Stimulated activated naive B cell treated with anti-CD40 and anti-IgM and Interleukin-4, amounts not matched to agents 10 μg/mL and 1 μg/mL and 100 μg/mL, for 72 hours (primary cell): ENCODE measurements at places on chromosomes 13 and 19.

DNA sequence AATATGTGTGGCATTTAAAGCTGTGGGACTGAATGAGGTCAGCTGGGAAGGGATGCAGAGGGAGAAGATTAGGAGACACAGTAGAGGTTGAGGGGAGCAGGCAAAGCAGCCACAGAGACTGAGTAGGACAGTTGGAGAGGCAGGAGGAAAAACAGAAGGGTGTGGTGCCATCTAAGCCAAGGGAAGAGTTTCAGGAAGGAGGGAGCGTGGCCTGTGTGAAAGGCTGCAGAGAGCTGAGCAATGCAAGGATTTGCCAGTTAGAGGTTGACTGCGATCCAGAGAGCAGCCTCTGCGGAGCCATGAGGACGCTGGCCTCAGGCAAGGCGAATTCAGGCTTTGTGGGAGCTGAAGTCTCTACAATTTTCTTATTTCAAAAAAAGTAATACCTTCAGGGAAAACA lies 28.9 kb downstream of the SOX21 start:
- DNase-seq, result no peak
- peaks cover 14% of the 10 kb centered on the region for H3K27me3 ChIP-seq
- no peak overlapping the region for H3K4me3 ChIP-seq
- H3K36me3 ChIP-seq, result no peaks in the 10 kb centered on the region
- no peak overlapping the region for H3K27ac ChIP-seq

GRCh38 chr13:94860981-94861407 lies 148.6 kb upstream of the SOX21 start:
- no peak for DNase-seq
- peaks cover 5% of the 10 kb centered on the region for H3K4me1 ChIP-seq
- H3K27me3 ChIP-seq, result no peaks in the 10 kb centered on the region

DNA sequence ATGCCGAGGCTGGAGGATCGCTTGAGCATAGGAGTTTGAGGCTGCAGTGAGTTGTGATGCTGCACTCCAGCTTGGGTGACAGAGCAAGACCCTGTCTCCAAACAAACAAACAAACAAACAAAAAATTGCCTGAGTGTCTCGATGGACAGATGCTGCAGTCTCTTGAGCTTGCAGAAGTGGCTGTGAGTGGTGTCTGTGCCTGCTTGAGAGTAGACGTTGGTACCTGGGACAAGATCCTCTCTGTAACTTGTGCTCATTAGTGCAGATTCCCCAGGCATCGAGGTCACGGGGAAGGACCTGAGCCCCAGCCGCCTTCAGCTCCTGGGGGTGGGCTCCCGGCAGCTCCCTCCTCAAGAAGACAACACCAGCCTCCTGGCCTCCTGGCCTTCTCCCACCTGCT lies 8.6 kb upstream of the C5AR2 start:
- H3K4me1 ChIP-seq, result peaks cover 6% of the 10 kb centered on the region
- DNase-seq, result no peak

GRCh38 chr19:19191768-19192077 lies 229 bp downstream of the BORCS8 start:
- peak overlapping the region; percentile 99 for H3K27ac ChIP-seq
- DNase-seq, result no peak
- peak overlapping the region; percentile 95 for H3K4me3 ChIP-seq

- H3K4me3 ChIP-seq, result no peak overlapping the region
- no peak overlapping the region for H3K27ac ChIP-seq
- no peaks in the 10 kb centered on the region for H3K36me3 ChIP-seq
- no peak for DNase-seq
- no peaks in the 10 kb centered on the region for H3K4me1 ChIP-seq
These were observed 787.4 kb downstream of the DACH1 start for GRCh38 chr13:71079638-71080037.

- H3K4me3 ChIP-seq, result no peak overlapping the region
- H3K4me1 ChIP-seq, result peaks cover 22% of the 10 kb centered on the region
- DNase-seq, result no peak
- H3K27me3 ChIP-seq, result peaks cover 12% of the 10 kb centered on the region
- no peaks in the 10 kb centered on the region for H3K36me3 ChIP-seq
These were observed 41.1 kb downstream of the SERP2 start for GRCh38 chr13:44414716-44415115.

DNA sequence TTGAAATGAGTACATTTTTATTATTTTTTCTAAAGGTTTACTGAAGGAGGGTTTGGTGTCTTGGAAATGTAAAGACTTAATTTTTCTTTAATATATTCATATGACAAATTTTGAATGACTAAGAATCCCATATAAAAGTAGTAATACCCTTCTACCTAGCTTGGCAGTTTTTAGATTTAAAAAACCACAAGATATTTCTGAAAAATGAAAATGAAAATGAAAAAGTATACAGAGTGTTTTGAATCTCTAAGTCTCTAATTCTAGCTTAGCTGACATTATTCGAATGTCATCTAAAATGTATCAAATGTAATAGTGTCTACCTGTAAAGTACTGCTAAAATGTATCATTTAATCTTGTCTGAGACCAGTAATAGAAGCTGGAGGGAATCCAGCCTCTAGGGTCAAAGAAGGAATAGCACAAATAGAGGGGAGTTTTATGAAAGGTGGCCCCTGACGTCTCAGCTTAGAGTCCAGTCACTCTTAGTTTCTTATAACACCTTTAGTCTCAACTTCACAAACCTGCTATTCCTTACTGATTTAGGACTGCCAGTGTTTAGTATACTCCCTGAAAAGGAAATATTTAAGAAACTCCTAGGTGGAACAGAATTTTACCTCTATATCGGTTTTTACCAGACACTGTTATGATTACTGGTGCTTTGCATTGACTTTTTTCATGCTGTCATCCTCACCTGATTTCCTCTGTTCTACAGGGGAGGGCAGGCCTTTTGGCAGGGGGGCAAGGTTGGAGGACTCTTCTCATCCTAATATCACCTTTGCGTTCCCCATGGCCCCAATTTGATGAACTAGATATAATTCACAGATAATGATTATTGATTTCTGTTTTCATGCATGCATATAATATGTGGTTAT lies 16.2 kb upstream of the MIR17HG start:
- peaks cover 1% of the 10 kb centered on the region for H3K4me1 ChIP-seq
- H3K4me3 ChIP-seq, result no peak overlapping the region
- no peaks in the 10 kb centered on the region for H3K27me3 ChIP-seq

DNA sequence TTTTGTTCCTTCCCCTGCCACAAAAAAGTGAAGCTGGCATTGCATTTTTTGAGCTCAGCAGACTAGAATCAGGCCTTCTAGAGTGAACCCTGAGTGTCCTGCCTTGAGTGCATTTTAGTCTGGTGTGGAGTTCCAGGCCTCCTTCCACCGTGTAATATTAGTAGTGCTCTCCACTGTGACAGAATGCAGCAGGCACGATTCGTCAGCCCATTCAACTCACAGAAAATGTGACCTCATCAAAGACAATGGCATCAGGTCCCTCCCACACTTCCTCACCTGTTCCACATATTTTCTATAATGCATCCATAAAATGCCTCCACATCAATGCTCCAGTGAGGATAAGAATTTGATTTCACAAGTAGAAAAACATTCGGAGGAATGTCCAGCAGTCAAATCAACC lies 227.6 kb downstream of the FGF9 start:
- H3K4me3 ChIP-seq, result no peak overlapping the region
- no peak for DNase-seq
- H3K4me1 ChIP-seq, result no peaks in the 10 kb centered on the region
- H3K27ac ChIP-seq, result no peak overlapping the region
- H3K36me3 ChIP-seq, result no peaks in the 10 kb centered on the region
- peaks cover 11% of the 10 kb centered on the region for H3K27me3 ChIP-seq

DNA sequence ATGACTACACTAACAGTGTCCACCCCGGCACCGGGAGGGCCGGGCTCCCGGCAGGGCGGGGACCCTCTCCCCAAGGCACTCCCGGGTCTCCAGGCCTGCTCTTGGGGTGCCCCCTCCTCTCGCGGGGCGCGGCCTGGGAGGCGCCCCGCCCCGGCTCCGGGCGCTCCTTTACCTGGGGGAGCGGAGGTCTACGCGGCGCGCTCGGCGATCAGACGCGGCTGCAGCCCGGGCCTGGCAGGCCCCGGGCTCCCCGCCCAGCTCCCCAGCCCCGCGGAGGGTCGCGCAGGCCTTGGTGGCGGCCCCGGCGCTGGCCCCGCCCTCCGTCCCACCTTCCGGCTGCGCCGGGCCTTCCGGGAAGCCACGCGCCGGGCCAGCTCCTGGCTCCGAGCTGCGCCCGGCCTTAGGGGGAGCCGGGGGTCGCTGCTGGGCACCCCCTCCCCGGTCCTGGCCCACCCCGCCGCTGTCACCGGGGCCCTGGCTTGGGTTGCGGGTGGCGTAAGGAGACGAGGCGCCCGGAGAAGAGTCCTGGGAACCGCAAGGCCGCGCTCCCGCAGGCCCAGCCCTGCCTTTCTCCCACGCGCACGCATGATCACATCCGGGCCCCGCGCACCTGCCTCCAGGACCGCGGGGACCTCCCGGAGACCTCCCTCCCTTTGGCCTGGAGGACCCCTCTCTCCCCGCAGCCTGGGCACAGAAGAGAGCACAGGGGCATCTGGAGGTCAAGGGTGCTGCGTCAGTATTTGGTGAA lies at the start of gene C19orf12:
Gene C19orf12 (minus strand): TSS at position 309 of the 748 bp plus-strand sequence. CDS start 6,848 bp downstream, outside the sequence.
- H3K4me3 ChIP-seq, result peak within 1 kb of the TSS; percentile 93
- DNase-seq, result peak; percentile 57
- H3K27me3 ChIP-seq, result no peaks in the 10 kb centered on the region
- peaks cover 13% of the 10 kb centered on the region for H3K36me3 ChIP-seq
- peaks cover 39% of the 10 kb centered on the region for H3K4me1 ChIP-seq
- peak within 1 kb of the TSS; percentile 97 for H3K27ac ChIP-seq

GRCh38 chr19:15836330-15837220 lies 21.1 kb upstream of the OR10H1 start:
- peak overlapping the region; percentile 97 for H3K27ac ChIP-seq
- H3K36me3 ChIP-seq, result no peaks in the 10 kb centered on the region
- peak overlapping the region; percentile 91 for H3K4me3 ChIP-seq
- DNase-seq, result peak; percentile 94
- no peaks in the 10 kb centered on the region for H3K27me3 ChIP-seq
- peaks cover 11% of the 10 kb centered on the region for H3K4me1 ChIP-seq

- H3K27ac ChIP-seq, result peak overlapping the region; percentile 82
- no peaks in the 10 kb centered on the region for H3K36me3 ChIP-seq
- H3K27me3 ChIP-seq, result no peaks in the 10 kb centered on the region
- no peak for DNase-seq
- H3K4me3 ChIP-seq, result peak overlapping the region; percentile 85
- peaks cover 22% of the 10 kb centered on the region for H3K4me1 ChIP-seq
These were observed 1.4 kb downstream of the EVI5L start for GRCh38 chr19:7831452-7831851.

DNA sequence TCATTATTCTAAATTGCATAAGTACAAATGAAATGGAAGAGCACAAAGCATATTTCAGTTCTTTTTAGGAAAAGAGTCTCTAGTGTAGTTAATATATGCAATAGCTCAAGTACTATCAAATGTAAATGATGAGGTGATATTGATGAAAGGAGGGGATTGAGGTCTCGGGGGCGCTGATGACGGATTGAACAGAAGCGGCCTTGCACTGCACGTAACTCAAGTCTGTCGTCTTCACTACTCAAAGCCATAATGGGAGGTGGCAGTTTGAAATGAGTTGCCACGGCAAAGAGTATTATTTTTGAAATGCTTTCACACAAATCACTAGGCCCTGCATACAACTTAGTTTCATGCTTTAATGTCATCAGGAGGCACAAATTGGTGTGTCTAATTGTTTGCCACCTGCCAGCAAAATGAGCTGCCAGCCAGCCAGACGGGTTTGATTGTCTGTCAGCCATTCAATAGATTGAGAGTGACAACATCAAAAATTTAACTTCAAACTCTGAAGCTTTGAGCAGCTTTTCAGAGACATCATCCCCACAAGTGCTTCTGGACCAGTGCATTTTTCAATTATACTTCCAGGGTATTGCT lies 256.6 kb downstream of the NBEA start:
- H3K4me3 ChIP-seq, result no peak overlapping the region
- H3K27ac ChIP-seq, result no peak overlapping the region
- no peaks in the 10 kb centered on the region for H3K36me3 ChIP-seq
- H3K4me1 ChIP-seq, result no peaks in the 10 kb centered on the region
- no peak for DNase-seq
- no peaks in the 10 kb centered on the region for H3K27me3 ChIP-seq

GRCh38 chr19:35569281-35569781 lies 5.9 kb upstream of the ATP4A start:
- H3K36me3 ChIP-seq, result no peaks in the 10 kb centered on the region
- no peak for DNase-seq
- no peak overlapping the region for H3K27ac ChIP-seq
- no peaks in the 10 kb centered on the region for H3K4me1 ChIP-seq
- peaks cover 49% of the 10 kb centered on the region for H3K27me3 ChIP-seq

DNA sequence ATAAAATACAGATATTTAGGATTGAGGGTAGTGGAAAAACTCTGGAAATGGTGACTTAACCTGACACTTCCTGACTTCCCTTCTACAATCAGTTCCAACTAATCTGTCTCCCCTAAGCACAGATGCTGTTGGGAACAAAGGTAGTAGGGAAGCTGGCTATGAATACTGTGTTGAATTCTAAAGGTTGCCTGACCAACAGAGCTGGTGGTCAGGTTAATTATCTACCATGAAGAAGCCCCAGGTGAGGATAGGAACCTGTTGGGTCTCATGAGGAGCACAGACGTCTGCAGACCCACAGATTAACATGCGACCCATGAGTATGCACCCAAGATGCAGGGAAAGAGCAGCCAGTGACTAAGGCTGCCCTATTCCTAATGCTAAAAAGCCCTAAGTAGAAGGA lies 172.3 kb downstream of the DIAPH3 start:
- no peaks in the 10 kb centered on the region for H3K4me1 ChIP-seq
- no peak overlapping the region for H3K4me3 ChIP-seq
- H3K36me3 ChIP-seq, result no peaks in the 10 kb centered on the region
- H3K27me3 ChIP-seq, result no peaks in the 10 kb centered on the region
- DNase-seq, result no peak
- H3K27ac ChIP-seq, result no peak overlapping the region

DNA sequence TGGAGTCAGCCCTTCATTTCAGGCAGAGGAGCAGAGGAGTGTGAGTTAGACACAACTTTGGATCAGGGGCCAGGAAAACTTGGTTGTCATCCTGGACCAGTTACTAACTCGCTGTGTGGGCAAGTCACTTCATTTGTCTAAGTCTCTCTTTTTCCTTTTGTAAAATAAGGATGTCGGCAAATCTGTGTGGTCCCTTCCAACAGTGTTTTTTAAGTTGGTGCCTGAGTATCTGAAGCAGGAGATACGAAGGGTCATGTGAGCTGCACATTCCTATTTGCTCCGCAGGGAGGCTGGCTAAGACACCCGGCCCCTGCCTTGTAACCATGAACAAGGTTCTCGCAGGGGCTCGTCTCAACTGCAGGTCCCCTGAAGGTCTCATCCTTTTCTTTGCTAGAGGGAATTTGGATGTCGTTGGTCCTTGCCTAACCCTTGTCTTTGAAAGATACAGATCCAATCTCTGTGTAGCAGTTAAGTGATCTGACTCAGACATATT lies 64.3 kb downstream of the LRCH1 start:
- H3K27me3 ChIP-seq, result no peaks in the 10 kb centered on the region
- peaks cover 81% of the 10 kb centered on the region for H3K4me1 ChIP-seq
- no peak overlapping the region for H3K27ac ChIP-seq
- no peak overlapping the region for H3K4me3 ChIP-seq
- DNase-seq, result no peak
- peaks cover 3% of the 10 kb centered on the region for H3K36me3 ChIP-seq

DNA sequence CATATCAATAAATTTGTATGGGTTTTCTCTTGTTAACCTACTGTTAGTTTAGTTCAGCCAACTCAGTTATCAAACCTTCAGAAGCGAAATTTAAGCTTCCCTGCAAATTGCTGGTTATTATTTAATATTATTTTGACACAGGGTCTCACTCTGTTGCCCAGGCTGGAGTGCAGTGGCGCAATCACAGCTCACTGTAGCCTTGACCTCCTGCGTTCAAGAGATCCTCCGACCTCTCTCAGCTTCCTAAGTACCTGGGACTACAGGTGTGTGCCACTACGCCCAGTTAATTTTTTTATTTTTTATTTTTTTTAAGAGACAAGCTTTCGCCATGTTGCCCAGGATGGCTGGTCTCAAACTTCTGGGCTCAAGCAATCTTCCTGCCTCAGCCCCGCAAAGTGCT lies 6.2 kb downstream of the CAB39L start:
- H3K27ac ChIP-seq, result no peak overlapping the region
- H3K27me3 ChIP-seq, result no peaks in the 10 kb centered on the region
- peaks cover 10% of the 10 kb centered on the region for H3K36me3 ChIP-seq
- peaks cover 16% of the 10 kb centered on the region for H3K4me1 ChIP-seq
- no peak for DNase-seq
